ENCODE measurements at places on chromosomes 12 and 14. TPM values are rescaled to one million over a fixed set of nuclear protein-coding genes. Genes with fewer than 3 reads are reported as not detected.

GRCh38 chr14:31716208-31716607 lies 155.0 kb downstream of the NUBPL start:
- H3K27me3 ChIP-seq: no peaks in the 10 kb centered on the region
- H3K4me1 ChIP-seq: no peaks in the 10 kb centered on the region
- H3K27ac ChIP-seq: no peak overlapping the region
- no peak overlapping the region for H3K4me3 ChIP-seq
- DNase-seq: no peak
- H3K36me3 ChIP-seq: no peaks in the 10 kb centered on the region

- no peak for DNase-seq
- H3K36me3 ChIP-seq: no peaks in the 10 kb centered on the region
- H3K4me3 ChIP-seq: no peak overlapping the region
- H3K4me1 ChIP-seq: no peaks in the 10 kb centered on the region
- H3K27me3 ChIP-seq: peaks cover 38% of the 10 kb centered on the region
- no peak overlapping the region for H3K27ac ChIP-seq
Measured at GRCh38 chr12:53944907-53945847, 6.5 kb downstream of the HOXC13 start.

DNA sequence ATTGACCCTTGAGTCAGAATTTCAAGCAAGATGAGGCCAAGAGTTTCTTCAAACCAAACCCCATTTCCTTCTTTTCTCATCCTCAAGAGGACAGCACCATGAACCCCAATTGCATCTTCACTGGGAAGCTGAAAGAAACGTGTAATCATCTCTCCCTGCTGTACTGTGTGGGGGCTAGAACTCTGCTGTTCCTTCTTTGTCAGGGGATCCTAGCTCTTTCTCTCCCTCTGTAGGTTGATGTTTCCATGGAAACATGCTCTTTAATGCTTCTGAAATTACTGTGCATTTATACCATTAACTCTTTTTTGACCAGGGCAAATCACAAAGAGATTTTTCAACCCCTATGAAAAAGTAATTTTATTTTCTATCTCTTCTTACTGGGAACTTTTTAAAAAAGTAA lies 295.1 kb downstream of the GRIN2B start:
- no peaks in the 10 kb centered on the region for H3K36me3 ChIP-seq
- no peak for DNase-seq
- no peaks in the 10 kb centered on the region for H3K4me1 ChIP-seq
- H3K27me3 ChIP-seq: no peaks in the 10 kb centered on the region

DNA sequence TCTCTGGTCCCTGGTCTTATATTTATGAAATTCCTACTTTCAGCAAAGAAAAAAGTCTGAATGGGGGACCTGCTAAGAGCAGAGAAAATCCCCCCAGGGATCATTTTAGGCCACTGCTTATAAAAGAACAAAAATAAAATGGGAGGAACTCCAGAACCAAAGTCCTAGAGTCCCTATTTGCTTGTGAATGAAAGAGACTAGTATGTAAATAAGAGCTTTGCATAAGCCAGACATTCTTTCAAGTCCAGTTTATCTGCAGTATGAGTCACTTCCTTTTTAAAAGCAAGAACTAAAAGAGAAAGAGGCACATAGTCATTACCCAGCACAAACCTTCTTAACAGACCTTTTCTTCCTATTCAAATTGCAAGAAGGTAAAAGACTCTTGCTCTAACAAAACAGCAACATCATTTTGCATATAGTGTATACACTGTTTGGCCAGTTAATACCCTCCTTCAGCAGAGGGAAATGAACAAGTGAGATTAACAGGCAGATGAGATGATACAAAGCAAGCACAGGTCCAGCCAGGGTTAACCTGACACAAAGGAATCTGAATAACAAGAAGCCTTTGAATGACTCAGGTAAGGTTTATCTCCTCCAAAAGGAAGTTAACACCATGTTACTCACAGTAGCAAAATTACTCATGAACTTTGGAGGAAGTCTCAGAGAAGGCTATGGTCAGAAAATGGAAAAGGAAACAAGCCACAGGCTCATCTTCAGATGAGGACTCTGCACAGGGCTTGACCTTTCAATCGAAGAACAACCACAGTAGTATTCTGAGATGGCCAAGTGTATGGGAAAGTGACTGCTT lies 87.3 kb downstream of the PHLDA1 start:
- DNase-seq: no peak
- no peak overlapping the region for H3K27ac ChIP-seq
- no peaks in the 10 kb centered on the region for H3K36me3 ChIP-seq
- H3K4me3 ChIP-seq: no peak overlapping the region
- H3K27me3 ChIP-seq: no peaks in the 10 kb centered on the region
- H3K4me1 ChIP-seq: no peaks in the 10 kb centered on the region

DNA sequence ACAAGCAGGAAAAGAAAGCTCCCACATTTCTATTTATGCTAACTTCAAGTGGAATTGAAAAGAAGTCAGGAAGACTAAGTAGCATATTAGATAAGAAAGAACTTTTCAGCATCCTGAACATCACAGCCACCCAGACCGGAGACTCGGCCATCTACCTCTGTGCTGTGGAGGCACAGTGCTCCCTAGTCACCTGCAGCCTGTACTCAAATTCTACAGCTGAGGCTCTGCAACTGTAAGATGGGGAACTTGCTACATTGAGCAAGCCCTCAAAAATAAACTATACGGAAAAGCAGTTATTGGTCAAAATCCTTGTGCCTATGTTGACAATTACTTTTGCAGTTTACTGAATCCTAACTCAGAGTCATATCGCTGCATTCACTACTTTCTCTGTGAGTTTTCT lies 361.9 kb downstream of the DAD1 start:
- no peaks in the 10 kb centered on the region for H3K27me3 ChIP-seq

DNA sequence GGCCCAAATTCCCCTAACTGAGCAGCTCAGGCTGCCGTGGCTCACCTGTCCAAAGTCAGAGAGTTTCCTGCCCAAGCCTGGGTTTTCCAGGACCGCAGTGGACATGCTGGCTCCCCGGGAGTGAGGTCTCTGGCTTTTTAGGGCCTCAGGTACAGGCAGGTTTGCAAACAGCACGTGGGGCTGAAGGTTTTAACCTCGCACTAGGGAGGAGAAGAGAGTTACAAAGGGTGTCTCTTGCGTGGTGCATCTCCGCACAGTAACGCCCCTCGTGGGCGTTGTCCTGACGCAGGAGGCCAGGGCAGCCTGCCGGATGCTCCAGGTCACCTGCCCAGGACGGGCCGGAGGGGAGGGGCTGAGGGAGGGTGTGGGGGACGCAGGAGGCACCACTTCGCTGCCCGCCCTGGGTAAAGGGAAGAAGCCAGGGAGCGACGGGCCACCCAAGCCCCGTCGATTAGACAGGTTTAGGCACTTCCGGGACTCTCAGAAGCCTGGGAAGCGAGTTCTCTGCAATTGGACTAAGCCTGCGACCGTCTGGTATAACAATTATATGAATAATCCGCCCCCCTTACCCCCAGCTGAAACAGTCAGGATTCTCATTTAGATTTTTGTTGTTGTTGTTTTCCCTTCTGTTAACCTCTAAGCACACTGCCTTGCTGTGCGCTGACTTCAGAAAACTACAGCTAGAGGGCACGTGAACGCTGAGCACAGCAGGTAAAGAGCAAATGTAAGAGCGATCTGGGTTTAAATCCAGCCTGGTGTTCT lies at the start of gene PAH:
Gene PAH, minus strand, starts transcription at position 219 of the 762 bp plus-strand sequence. Its CDS starts 114 bp downstream, at position 105.
- no peaks in the 10 kb centered on the region for H3K4me1 ChIP-seq
- DNase-seq: no peak
- H3K36me3 ChIP-seq: no peaks in the 10 kb centered on the region
- H3K27ac ChIP-seq: no peak within 1 kb of the TSS
- H3K27me3 ChIP-seq: no peaks in the 10 kb centered on the region
- peak within 1 kb of the TSS; percentile 15 for H3K4me3 ChIP-seq

- DNase-seq: no peak
- no peak overlapping the region for H3K27ac ChIP-seq
- H3K4me1 ChIP-seq: no peaks in the 10 kb centered on the region
- H3K4me3 ChIP-seq: no peak overlapping the region
- no peaks in the 10 kb centered on the region for H3K36me3 ChIP-seq
Measured at GRCh38 chr14:51576117-51576430, 75.6 kb upstream of the FRMD6 start.

Gene POTEG
- 234 TPM for total RNA-seq

Gene SYT1
- 11.5 TPM for total RNA-seq

Gene RPL10L
- 7.8 TPM for total RNA-seq

Gene TCHP
- total RNA-seq: 26.3 TPM

Gene DHH
- total RNA-seq: 114 TPM

Gene PTHLH
- 0.64 TPM for total RNA-seq

Gene AQP2
- 2.7 TPM for total RNA-seq

DNA sequence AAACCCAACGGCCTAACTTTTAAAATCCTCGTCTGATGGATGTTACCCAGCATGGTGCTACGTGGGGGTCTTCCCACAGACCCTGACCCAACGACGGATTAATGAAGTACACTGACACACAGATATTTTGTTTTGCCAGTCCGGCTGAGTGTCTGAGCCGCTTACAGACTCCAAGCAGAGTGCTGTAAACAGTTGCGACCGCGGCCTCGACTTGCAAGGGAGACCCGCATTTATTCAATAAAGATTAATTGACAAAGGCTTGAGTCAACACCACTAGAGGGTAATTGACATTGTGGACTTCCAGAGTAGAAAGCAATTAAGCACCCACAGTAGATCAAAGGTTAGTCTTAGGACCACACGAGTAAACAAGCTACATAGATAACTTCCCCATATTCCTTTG lies 1042.4 kb downstream of the AACS start:
- DNase-seq: no peak
- no peak overlapping the region for H3K27ac ChIP-seq
- H3K36me3 ChIP-seq: no peaks in the 10 kb centered on the region
- H3K27me3 ChIP-seq: no peaks in the 10 kb centered on the region
- H3K4me1 ChIP-seq: no peaks in the 10 kb centered on the region
- no peak overlapping the region for H3K4me3 ChIP-seq
